Activated naive CD8-positive, alpha-beta T cell treated with anti-CD3 and anti-CD28 coated beads, Interleukin-2, amount 50 U/mL, for 16 hours (primary cell): ENCODE measurements at places on chromosomes 5 and 9.

GRCh38 chr5:31416547-31416946, 115.3 kb downstream of the DROSHA start:
- DNase-seq: no peak

DNA sequence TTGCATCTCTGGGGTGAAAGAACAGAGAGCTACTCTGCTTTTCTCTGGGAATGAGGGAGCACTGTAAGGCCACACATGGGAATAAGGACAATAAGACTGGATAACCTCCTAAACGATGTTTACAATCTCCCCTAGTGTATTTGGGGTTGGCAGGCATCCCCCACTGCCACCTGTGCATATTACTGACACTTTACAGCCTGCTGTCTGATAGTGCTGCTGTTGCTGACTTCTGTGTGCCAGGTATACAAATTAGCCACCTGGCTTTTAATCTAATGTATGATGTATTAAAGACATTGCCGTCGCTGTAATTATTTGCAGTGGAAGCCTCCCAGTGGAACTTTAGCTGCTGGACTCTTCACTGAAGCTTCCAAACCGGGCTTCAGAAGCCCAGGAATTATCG, 4.4 kb upstream of the SHISAL2B start:
- no peak for DNase-seq

GRCh38 chr9:93617273-93617672, 40.9 kb downstream of the PHF2 start:
- DNase-seq: no peak

- DNase-seq: no peak
Observed at GRCh38 chr9:103798620-103799019, 295.5 kb upstream of the SMC2 start.

DNA sequence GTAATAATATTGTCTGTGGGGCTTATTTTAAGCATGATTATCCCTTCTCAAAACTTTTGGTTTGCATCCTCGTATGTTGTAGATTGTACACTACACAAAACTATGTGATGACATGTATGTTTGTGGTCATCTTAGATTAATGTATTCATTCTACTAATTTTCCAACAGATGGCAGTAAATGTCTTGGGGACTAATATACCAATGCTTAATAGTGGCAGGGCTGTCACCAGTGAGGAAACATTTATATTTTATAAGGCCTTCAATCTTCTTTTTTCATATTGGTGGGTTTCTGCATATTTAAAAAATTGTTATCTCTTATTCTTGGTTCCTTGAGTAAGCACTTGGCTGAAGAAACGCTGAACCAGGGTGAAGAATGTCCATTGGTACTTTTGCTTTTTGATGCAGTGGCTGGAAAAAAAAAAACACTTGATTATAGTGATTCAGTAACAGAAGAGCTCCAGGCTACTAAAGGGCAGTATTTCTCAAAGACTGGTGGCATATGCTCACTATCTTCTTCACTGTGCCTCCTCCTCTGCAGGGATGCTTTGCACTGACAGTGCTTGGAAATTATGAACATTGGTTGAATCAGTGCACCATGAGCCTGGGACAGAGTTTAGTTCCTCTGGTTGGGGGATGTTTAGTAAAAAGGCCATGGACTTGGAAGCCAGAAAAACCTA, 530.3 kb downstream of the RASEF start:
- DNase-seq: no peak

GRCh38 chr5:33854733-33855151, 37.0 kb downstream of the ADAMTS12 start:
- no peak for DNase-seq

DNA sequence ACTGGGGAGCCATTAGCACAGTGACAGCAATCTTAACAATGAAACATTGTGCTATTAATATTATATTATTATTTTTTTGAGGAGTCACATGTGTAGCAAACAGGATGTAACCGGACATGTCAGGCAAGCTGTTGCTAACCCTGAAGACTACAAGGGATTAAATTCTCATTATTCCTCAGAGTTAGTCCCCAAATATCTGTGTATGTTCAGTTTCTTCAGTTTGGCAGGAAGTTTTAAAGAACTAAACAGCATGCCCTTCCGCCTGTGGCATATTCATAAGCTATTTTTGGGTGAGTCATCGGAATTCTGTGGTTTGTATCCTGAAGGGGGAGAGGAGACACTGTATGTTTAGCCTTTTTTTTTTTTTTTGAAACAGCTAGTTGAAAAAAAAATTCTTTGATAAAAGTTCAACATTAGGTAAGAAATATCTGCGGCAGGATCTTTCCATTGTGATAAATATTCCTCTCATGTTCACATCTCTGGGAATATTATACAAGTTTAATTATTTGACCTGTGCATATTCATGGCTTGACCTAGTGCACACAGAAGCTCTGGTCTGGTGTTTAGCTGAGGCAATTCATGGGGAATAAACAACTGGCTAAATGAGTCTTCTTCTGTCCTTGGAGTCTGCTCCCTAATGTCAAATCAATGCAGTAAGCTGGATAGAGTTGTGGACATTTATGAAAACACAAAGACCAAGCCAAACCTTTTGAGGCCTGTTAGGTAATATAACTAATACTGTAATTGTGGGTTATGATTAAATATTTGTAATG, 202.7 kb upstream of the CDKN2B start:
- no peak for DNase-seq

GRCh38 chr5:127290019-127290945, at the start of gene MEGF10:
TSS of gene MEGF10 (plus strand) at chr5:127290796. CDS start at chr5:127331309, 40,513 bp downstream.
- no peak for DNase-seq

- DNase-seq: no peak
Observed at GRCh38 chr9:70639853-70640814, 225.7 kb upstream of the KLF9 start.

- no peak for DNase-seq
Observed at GRCh38 chr9:2727966-2728613, 10.8 kb downstream of the KCNV2 start.

DNA sequence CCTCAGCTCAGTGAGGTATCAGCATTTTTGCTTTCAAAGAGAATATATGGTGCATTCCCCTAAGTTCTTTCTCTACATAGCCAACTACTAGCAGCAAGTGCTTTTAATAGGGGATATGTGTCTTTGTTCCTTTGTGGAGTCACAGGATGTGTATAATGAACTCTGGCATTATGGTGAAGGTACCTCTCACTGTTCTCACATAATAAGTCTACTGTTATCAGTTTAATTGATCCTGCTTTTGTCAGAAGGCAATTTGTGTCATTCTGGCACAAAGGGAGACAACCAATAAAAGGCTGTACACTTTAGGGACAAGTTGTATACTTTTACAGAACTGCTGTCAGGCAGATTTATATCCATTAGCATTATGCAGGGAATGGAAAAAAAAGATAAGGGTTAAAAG, 531.4 kb upstream of the RIOK2 start:
- DNase-seq: no peak

- no peak for DNase-seq
Observed at GRCh38 chr5:76500633-76501393, 97.7 kb downstream of the IQGAP2 start.

- no peak for DNase-seq
Observed at GRCh38 chr9:124183772-124184171, 74.0 kb upstream of the NEK6 start.

DNA sequence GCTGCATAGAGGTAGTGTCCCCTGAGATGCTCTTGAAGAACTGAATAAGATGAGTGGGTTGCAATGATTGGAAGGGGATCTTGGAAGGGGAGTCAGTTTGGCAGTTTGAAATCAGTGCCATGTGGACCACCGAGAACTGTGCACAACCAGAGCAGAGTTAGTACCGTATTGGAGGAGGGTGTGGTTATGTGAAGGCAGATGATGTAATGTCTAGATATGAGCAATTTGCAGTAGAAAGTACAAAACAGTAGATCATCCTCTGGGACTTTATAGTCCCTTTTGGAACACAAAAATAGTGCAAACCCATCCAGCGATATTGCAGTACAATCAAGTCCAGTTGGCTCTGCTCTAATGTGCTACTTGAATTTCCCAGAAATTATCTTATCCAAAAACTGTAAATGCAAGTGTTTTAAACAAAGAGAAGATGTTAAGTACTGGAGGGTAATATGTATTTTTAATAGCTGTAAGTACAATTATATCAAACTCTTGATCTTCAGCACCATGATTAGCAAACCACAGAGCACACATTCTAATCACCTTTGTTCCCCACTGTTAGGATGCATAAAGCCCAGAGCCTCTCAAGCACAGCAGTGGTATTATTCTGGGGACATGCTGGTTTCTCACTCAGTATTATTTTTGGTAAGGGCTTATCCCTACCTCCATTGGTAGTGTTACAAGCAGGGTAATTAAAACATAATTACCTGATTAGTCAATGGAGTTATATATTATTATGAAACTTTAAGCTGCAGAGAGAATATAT, 41.5 kb downstream of the MEGF10 start:
- no peak for DNase-seq

DNA sequence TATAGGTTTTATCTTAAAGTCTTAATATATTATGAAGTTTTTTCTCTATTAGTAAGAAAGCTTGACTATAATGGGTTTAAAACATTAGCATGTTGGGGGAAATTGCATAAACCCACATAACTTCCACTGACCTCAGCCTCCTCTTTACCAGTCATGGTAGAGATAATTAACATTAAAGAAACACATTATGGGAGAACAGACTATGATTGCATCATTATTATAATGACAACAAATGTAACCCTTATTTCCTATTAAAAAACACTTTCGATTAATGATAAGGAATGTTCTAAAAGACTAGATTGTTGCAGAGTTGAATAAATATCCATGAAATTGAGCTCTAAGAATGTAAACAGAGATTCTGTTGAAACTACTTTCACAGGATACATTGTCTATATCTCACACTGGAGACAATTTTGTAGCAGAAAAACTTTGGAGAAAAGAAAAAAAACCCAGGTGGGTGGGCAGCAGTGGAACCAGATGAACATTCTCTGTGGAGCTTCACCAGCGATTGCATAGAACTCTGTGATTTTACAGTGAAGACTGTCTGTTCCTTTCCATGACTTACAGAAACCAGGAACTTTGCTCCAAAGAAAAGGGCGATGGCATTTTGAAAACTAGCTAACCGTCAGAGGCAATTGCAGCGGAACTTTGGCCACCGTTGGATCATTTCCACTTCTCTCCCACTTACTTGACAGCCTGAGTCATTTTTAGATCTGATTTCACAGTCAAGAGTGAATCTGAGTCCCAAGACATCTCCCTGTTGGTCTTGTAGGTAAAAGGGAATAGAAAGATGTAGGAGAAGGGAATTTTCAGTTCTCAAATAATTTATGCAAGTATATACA, 21.0 kb upstream of the ERAP2 start:
- no peak for DNase-seq

DNA sequence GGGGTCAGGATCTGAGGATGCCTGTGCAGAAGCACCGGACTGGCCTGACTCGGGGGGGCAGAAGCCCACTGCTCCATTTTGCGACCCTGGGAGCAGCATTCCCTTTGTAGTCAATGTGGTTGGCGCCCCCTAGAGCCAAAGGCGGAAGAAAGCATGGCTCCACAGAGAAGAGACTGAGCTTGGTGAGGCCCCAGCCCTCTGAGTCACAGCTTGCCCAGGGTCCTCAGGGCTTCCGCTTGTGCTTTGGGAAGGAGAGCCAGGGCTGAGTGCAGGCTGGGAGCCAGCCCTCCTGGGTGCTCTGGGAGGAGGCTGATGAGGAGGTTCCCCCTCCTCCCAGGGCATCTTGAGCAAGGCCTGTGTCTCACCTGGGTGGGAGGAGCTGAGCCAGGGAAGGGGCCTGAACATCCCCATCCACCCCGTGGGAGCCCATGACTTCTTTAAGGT, 5.5 kb upstream of the AQP3 start:
- no peak for DNase-seq

DNA sequence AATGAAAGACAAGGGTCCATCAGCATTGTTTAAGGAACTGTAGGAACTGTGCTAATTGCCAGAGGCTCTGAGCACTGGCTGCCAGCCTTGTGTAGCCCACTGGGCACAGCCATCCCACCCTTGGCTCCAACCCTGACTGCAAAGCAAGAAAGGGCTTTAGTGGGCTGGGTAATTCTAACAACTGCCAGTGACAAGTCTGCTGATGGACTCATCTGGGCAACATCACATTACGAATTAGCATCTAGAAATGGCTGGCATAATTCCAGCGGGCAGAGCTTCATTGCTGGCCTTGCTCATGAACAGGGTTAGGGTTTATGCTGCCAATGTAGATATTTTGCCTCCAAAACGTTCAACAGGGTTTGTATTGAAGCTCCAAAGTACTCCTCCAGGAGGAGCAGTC, 326.9 kb downstream of the ARHGEF28 start:
- no peak for DNase-seq

DNA sequence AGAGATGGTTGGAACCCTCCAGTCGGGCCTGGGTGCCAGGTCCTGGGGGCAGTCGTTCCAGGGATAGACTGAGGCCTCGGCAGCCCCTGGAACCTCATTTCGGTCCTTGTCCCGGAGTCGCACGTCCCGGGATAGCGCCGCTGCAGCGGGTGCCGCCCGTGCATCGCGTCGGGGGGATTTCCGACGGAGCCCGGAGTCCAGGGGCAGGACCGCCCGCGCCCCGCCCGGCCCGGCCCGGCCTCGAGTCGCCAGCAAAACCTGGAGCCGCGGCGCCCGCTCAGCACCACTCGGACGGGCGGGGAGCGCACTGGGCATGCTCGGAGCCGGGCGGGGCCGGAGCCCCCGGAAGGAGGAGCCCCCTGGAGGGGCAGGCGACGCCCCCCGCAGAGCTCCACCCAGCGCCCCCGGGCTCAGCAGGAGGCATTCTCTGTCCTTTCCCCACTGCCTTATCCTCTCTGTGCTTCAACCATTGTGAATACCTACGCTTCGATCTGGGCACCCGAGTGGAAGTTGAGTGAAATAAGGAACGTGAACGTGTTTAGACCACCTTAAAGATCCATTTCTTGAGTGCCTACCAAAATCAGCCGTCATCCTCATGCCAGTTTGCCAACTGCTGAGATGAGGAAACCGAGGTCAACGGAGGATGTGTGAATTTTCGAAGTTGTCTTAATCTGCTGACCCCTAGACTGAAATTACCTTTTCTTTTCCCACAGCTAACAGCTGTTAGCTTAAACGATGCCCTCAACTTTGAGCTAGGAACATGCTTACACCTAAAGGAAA, 1.7 kb upstream of the PTPN3 start:
- DNase-seq: no peak

DNA sequence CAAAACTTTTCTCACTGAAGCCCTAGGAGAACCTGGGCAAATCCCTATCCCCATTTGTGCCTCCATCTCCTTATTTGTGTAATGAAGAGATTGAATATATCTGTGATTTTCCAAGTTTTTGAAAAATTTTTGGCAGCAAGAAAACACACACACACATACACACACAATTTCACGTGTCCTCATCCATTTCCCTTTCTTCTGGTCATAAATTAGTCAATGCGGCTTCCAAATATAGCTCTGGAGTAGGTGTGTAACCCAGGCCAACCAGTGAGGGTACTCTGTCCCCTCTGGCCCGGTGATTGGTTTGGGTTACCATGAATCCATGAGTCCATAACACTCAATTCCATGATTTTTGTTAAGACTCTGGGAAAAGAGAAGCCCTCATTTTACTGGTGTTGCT, 12.7 kb downstream of the CSF1R start:
- no peak for DNase-seq
